ENCODE measurements at places on chromosomes 4 and X.
A peak's percentile ranks its signal among the peaks of the same experiment; 100 is the strongest.

DNA sequence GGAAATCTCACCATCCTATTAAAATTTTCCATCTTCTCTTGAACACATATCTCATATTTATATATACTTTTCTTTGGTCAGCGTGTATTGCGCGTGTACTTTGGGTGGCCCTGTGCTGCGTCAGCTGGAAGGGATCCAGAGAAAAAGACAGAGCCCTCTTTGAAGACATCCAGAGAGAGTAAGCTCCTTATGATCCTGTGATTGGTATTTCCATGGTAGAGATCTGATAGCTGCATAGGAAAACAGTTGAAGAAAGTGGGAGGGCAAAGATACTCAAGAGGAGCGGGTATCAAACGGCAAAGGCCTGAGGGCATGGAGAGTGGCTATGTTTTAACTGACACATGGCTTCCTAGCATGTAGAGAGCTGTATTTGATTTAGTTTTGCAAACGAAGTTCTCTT lies 4.4 kb upstream of the HPGD start:
- DNase-seq = no peak

DNA sequence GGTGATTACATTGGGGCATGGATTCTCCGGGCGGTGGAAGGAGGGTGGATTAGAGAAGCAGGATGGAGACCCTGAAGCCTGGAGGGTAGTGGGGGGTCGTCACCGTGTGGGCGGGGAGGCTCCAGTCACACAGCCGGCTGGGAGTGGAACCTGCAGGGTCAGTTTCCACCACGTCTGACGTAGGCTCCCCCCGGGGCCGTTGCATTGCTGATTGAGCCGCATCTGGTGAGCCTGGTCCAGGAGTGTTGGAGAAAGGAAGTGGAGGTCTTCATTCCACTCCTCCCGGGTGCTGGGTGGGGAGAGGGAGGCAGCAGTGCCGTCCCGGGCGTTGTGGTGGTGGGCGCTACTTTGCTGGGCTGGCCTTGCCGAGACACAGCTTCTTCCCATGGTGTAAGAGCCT lies 28.1 kb downstream of the TBC1D14 start:
- no peak for DNase-seq

- DNase-seq = no peak
Measured at GRCh38 chr4:113248320-113248719, 198.9 kb downstream of the ANK2 start.

DNA sequence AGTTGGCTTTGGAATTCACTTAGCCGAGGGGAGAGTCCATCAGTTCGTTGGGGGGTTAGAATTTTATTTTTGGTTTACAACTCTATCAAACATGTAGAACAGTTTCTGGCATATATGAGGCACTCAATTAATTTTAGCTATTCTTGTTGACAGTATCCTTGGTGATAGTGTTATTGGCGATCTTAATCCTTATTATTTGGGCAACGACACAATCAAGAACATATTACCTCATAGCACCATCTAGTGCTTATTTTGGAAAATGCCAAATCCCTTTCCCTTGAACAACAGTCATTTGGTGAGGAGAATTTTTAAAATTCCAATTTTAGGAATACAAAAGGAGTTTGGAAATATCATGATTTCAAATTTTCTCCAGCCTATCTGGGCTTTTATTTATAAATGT lies 17.9 kb upstream of the PGRMC1 start:
- DNase-seq = peak; percentile 26

DNA sequence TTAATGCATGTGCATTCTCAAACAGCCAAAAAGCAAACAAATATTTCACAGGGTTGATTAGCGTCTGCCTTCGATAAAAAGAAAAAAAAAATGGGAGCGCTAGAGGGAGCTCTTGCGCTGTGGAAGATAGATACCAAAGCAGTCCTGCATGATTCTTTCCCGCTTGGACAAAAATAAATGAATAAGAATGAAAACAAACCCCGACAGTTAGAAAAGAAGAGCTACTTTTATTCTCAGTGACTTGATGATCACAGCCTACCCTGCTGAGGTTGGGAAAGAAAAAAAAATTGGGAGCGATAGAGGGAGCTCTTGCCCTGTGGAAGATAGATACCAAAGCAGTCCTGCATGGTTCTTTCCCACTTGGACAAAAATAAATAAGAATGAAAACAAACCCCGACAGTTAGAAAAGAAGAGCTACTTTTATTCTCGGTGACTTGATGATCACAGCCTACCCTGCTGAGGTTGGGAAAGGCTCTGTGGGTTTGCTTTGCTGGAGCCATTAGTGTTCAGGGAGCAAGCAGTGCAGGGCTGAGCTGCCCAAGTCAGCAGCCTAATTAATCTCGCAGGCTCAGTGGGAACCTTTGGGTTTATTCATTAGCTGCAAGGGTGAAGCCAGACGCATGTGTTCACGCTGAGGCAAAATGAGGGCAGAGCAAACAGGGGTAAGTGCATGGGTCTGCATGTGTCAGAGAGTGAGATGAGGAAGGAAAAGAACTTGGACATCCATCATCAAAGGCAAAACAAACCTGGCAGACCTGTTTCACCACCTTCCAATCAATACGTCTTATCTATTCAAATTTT lies 249.3 kb upstream of the PRKX start:
- peak; percentile 15 for DNase-seq

DNA sequence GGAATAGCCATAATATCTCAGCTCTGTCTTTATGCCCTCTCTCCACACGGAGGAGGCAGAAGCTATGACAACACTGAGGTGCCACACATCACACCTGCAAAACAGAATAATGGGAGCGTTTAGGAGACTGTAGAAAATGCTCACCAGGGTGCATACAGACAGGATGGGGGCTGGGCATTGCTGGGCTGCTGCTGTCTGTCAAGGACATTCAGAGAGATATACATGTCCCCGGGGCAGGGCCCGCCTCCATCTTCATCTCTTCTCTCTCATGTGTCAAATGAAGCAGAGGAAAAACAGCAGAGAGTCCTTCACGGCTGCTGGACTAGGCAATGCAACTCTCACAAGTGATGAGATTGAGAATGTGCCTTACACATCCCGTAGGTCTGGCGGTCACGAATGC lies 65.3 kb upstream of the DHRSX start:
- no peak for DNase-seq

All from suppressor macrophage treated with lipopolysaccharide for 4 hours (primary cell).